Cerebellar nuclear complex (tissue), 1 donor: ENCODE measurements at places on chromosomes 16 and 17.

DNA sequence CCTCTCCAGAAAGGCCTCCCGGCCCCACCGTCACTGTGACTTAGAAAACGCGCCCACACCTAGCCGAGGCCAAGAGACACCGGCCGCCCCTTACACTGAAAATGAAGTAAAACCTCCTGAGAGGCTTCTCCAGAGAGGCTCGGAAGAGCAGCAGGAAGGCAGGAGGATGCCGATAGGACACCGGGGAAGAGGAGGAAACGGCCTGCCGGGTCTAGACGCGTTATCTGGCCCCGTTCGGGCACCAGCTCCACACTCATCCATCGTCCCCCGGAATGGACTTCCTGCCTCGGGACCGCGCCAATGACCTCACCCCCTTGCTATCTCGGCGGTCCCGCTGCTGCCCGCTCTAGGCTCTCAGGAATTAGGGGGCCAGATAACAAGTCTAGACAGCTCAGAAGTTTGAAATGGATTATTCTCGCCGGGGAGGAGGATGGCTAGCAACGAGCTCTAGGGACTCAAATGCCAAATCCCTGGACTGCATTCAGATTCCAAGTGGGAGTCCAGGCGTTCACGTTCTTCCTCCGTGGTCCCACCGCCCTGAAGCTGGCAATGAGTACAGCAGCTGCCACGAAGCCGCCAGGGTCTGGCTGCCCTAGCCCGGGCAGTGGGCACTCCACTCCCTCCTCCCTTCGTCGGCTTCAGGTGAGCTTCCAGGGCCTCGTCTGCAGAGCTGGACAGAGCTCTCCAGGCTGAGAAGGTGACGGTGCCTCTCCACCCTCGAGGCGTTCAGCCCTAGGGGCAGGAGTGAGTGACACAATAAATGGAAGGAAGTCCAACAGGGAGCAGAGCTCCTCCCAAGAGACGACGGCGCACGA is 350.9 kb downstream of the FOXL1 start:
- DNase-seq: no peak

- no peak for DNase-seq
These were observed 4.9 kb upstream of the CIAO3 start for GRCh38 chr16:745739-746138.

DNA sequence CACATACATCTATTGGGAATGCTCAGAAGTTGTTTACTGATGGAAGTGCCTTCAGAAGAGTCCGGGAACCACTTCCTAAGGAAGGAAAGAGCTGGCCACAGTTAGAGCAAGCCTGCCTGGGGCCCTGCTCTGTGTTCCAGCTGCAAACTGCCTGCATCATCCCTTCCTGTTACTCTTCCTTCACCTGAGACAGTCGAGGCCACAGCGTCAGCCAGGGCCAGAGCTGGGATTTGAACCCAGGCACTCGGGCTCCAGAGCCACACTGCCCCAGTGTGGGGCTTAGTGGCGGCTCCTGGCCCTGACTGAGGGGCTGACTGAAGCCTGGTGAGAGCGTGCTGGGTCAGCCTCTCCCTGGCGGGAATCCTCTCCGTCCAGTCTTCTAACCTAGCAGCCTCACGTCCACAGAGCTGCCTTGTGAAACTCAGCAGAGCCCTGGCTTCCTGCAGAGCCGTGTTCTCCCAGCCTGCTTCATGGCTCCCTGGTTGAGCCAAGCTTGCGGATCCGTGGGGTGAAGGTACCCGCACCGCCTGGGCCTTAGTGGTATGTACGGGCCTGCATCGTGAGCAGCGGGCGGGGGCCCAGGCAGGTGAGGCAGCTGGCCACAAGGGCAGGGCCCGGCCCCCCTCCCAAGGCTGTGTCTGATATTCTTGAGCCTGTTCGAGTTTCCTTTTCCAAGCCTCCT is 4.6 kb upstream of the C17orf99 start:
- DNase-seq: no peak

GRCh38 chr17:16439811-16440351 is 24.5 kb downstream of the TRPV2 start:
- no peak for DNase-seq

DNA sequence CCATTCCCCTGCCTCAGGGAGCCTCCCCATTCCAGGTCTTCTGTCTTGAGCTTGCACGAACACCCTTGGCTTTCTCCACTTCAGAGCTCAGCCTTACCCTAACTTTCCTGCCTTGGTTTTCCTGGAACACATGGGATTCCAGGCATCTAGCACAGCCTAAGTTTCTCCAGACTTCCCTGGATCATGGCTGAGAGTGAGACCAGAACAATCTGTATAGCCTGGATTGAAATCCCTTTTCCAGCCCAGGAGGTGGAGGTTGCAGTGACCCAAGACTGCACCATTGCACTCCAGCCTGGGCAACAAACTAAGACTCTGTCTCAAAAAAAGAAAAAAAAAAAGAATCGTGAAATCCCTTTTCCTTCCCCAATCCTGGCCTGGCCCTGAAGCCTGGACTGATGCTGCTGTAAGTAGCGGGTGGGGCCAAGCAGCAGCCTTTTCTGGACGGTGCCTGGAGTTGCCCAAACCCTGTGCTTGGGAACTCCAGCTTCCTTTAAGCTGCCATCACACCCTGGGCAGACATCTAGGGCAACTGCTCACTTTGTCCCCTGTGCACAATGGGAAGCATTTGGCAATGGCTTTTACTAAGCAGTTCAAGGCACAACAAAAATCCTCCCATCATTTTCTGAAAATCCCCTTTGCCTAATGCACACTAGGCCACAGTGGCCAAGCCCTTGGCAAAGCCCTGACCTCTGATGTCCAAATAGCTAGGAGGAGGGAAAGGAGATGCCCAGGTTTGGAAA is 12.0 kb upstream of the SLC16A5 start:
- DNase-seq: no peak

DNA sequence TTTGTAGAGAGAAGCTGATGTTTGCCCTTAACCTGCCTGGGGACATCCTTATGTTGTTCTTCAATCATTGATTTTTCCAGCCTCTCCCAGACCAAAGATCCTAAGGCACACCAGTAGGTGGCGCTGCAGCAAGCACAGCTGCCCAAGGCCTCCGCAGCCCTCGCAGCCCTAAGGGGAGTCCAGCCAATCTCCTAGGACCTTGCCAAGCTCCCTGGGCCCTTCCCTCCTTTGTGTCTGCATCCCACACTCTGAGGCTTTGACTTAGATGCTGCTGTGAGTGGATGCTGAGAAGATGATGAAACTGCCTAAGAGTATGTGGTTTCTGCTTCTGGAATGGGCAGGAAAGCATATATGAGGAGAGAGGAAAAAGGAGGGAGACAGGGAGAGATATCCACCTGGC is 47.1 kb downstream of the SPACA3 start:
- peak; percentile 25 for DNase-seq

DNA sequence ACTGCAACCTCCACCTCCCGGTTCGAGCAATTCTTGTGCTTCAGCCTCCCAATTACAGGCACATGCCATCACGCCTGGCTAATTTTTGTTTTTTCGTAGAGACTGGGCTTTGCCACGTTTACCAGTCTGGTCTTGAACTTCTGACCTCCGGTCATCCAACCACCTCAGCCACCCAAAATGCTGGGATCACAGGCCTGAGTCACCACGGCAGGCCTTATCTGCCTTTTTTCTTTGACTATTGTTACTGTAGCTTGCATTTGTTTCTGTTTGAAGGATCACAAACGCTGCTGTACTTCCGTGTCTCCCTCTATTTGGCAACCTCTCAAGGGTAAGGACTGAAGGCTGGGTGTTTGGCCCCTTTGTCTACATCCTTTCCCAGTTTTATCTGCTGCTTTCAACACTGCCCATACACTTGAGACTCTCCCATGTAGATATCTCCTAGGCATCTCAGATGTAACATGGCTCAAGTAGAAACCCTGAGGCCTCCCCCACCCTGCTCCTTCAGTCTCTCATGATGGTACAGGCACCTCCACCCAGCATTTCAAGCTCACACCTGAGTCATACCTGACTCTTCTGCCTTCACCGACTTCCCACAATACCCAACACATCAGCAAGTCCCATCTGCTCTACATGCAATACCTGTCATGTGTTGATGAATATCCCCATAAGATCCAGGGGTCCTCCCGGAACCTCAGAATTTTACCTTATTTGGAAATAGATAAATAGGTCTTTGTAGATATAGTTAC is 219.0 kb downstream of the CPPED1 start:
- no peak for DNase-seq

DNA sequence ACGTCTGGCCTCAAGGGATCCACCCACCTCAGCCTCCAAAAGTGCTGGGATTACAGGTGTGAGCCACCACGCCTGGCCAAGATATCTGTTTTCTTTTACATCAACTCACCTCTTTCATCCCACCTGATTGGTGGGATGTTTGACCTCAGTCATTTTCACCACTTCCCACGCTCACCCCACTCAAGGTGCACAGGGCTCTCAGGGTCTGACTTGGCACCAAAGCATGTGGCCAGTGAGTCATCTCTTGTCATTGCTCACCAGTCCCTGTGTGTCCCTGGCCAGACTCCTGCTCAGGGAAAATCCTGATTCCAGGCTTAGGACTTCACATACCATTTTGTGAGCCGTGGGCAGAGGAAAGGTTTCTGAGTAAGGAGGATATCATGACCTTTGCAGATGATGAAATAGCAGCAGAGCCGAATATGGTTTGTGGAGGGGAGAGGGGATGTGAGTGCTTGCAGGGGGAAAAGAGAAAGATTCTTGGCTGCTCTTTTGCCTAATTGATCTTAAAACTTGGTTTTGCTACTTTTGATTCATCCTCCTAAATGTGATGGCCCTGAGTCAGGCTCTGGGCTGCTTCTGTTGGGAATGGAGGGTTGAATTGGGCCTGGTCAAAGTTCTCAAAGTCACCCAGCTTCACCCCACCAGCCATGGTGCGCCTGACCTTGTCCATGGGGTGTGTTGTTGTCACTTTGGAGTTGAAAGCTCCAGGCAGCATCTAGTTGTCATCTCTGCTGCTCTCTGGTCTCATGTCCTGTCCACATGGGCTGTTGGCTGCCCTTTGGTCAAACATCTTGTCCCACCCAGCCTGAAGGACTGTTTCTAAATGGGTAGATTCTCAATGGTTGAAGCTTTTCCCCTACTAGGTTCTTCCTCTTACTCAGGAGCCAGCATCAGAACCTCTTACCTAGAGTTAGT is 6.0 kb upstream of the KCNH6 start:
- no peak for DNase-seq

GRCh38 chr17:42683407-42684034 is 1.2 kb downstream of the CNTNAP1 start:
- peak; percentile 47 for DNase-seq

- DNase-seq: no peak
These were observed 63.0 kb upstream of the TEX2 start for GRCh38 chr17:64326030-64326419.

DNA sequence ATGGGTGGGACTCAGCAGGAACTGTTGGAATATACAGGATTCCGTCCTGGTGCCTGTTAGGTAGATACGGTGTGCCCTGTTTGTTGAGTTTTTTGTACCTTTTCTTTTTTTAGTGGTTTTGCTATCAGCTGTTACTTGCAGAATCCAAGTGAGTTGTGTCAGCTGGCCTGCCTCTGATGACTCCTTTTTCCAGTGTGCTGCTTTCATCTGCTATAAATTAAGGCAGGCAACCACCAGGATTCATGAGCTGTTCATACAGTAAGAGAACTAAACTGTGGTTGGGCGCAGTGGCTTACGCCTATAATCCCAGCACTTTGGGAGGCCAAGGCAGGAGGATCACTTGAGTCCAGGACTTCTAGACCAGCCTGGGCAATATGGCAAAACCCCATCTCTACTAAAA is 79.9 kb downstream of the WNT3 start:
- no peak for DNase-seq

- no peak for DNase-seq
These were observed 14.3 kb downstream of the MBTD1 start for GRCh38 chr17:51245535-51245934.

GRCh38 chr17:16814439-16814838 is 124.4 kb downstream of the CCDC144A start:
- DNase-seq: no peak

GRCh38 chr16:14445937-14446715 is 183.9 kb downstream of the PARN start:
- DNase-seq: no peak

DNA sequence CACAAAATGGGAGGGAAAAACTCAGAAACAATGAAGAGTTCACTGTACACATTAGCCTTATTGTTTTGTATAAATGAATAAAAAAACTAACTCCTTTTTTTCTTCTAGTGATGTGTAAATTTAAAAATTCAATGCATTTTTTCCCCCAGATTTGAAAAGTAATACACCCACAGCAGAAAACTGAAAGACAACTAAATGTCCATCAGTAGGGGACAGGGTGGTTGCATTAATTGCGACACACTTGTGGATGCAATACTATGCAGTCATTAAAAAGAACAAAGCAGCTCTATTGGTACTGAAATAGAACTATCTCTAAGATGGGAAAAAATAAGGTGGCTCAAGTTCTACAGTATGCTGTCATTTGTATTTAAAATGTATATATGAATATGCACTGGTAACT is 13.7 kb upstream of the WIPI1 start:
- no peak for DNase-seq

DNA sequence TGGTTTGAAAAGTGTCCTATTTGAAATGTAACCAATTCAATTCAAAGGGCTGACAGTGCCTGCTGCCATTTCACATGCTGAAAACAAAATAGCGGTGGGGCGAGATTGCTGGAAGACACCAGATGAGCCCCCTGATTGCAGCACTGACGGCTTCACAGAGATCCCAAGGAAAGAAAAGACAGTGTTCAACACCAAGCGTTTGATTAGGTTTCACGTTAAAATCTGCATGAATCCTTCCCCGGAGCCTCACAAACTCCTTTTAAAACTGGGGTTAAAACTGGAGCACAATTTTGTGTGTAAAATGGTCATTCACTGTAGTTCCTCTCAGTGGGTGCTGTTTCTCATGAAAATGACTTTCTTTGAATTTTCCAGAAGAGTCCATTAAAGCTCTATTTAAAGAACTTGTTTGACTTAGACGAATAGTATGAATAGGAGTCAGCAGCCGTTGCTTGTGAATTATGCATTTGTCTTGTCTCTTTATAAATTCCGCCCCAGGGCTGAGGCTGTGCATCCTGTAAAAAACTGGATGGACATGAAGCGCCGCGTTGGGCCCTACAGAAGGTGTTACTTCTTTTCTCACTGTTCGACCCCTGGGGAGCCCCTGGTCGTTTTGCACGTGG is 8.8 kb downstream of the MLYCD start:
- no peak for DNase-seq

- no peak for DNase-seq
These were observed 21.4 kb downstream of the TNFRSF13B start for GRCh38 chr17:16950488-16950887.

- no peak for DNase-seq
These were observed 40.6 kb downstream of the PRKCB start for GRCh38 chr16:23876256-23876896.

DNA sequence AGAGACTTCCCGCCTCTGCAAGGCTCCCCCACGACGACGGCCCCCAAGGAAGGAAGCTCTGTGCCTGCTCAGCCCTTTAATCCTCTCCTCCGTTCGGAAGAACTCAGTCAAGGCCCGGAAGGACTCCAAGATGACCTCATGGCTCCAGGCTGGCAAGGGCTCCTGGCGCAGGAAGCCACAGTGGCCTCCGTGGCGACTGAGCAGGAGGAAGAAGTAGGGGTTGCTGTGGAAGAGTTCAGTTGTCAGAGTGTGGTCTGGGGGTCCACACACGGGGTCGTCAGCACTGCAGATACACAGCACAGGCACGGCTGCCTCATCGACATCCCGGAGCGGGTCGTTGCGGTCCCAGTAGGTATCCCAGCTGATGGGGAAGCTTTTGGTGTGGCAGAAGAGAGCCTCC is 4.2 kb downstream of the ABHD15 start:
- no peak for DNase-seq

- DNase-seq: no peak
These were observed 536 bp upstream of the PLD2 start for GRCh38 chr17:4806456-4806776.

GRCh38 chr17:78484271-78485246 is 92.6 kb downstream of the DNAH17 start:
- DNase-seq: no peak
